ENCODE measurements at places on chromosomes 7 and 10. TPM values are rescaled to one million over a fixed set of nuclear protein-coding genes. Genes with fewer than 3 reads are reported as not detected.
A peak's percentile ranks its signal among the peaks of the same experiment; 100 is the strongest.

The SPDYE6 gene
- total RNA-seq: not detected

The CHN2 gene
- not detected for total RNA-seq

The HTRA1 gene
- 42.1 TPM for total RNA-seq

The IFIT1B gene
- total RNA-seq: not detected

The OPALIN gene
- not detected for total RNA-seq

The RET gene
- 0.37 TPM for total RNA-seq

The TMEM229A gene
- total RNA-seq: not detected

The METTL27 gene
- total RNA-seq: 71.8 TPM

- DNase-seq: no peak
These were observed 52.5 kb downstream of the NPY start for GRCh38 chr7:24336461-24336860.

DNA sequence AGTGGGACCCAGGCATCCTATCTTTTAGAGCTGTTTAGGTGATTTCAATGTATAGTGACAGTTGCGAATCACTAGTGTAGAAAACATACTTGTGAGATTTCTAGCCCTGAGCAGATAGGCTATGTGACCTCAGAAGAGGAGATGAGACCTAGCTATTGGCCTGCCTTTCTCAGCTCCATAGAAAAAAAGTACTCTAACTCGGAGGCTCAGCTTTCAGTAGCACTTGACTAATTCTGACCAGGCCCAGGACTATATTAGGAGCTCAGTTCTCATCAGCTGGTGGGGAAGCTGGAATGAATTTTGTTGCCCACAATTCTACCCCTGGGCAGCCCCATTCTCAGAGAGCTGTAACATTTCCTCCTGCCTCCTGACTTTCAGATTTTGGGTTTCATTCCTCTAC, 179.9 kb upstream of the NAMPT start:
- no peak for DNase-seq

GRCh38 chr7:103877565-103877964, 111.9 kb downstream of the RELN start:
- no peak for DNase-seq

DNA sequence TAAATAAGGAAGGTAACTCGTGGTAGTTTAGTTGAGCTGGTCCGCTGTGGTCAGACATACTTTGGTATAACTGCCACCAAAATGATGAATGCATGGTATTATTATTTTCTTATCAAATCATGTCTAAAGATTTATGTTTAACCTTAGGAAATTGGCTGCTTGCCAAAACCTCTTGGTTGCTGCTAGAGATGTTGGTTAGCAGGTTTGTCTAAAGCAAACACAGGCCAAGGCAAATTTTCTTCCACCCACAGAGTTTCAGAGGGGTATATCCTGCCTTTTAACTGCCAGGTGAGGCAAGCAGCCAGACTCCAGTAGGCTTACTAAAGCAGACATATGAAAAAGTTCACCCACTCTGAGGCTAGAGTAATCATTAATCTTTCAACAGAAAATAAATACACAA, 101.4 kb downstream of the SEMA3E start:
- DNase-seq: peak; percentile 76

GRCh38 chr10:110547139-110547761, 20.2 kb upstream of the SMC3 start:
- DNase-seq: peak; percentile 47

DNA sequence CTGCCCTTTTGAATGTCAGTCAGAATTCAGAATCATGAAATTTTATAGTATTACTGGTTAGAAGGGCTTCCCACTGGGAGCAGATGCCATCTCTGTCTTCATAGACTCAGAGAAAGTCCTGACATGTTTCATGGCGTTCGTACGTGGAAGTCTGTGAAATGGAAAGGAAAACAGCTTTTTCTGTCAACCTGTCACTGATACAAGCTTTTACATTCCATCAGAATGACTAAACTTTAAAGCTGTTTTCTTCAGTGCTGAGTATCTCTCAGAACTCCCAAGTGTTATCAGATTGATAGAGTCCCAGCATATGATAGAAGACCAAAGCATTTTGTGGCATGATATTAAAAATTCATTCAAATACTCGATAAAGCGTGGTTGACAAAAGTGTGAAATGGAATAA, 726.7 kb upstream of the GALNT17 start:
- no peak for DNase-seq

GRCh38 chr7:51144178-51144577, 172.4 kb downstream of the COBL start:
- DNase-seq: no peak

DNA sequence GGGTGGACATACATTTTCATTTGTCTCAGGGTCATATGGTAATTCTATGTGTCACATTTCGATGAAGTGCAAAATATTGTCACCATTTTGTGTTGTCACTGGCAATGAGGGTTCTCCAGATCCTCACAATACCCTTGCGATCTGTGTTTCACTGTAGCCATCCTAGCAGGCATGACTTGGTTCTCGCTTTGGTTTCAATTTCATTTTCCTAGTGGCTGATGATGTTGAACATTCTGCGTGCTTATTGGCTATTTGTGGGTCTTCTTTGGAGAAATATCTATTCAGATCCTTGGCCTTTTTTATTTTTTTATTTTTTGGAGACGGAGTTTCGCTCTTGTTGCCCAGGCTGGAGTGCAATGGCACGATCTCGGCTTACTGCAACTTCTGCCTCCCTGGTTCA, 24.8 kb upstream of the MNX1 start:
- no peak for DNase-seq

DNA sequence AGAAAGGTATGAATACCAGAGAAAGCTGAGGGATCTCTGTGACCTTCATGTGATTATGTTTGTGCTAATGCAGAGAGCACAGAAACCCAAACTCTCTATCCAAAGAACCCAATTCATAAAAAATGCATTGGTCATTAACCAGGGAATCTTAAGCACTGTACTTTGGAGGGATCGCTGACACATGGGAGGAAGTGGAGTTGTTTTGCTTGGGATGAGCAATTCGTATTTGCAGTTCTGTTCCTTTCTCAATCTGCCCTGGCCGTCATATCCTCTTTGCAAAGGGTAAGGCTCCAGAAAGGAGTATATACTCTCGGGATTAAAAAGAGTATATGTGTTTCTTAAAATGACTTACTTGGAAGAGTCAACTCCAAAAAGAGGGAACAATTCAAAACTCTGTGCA, 221.3 kb downstream of the POU6F2 start:
- DNase-seq: no peak

GRCh38 chr7:112386619-112387018, 63.6 kb upstream of the IFRD1 start:
- DNase-seq: peak; percentile 78

GRCh38 chr10:13930120-13930519, 343.4 kb downstream of the PRPF18 start:
- no peak for DNase-seq
